ENCODE measurements at places on chromosomes 5 and 9. TPM values are rescaled to one million over a fixed set of nuclear protein-coding genes. Genes with fewer than 3 reads are reported as not detected.

HRH2 gene
- 1.2 TPM for total RNA-seq

IL9 gene
- not detected for total RNA-seq

CD274 gene
- 0.55 TPM for total RNA-seq

ADAMTS12 gene
- 7.8 TPM for total RNA-seq

SLC45A2 gene
- total RNA-seq, result 2.4 TPM
